IPS DF 19.7 (cell line): ENCODE measurements at places on chromosomes 1 and 21.

DNA sequence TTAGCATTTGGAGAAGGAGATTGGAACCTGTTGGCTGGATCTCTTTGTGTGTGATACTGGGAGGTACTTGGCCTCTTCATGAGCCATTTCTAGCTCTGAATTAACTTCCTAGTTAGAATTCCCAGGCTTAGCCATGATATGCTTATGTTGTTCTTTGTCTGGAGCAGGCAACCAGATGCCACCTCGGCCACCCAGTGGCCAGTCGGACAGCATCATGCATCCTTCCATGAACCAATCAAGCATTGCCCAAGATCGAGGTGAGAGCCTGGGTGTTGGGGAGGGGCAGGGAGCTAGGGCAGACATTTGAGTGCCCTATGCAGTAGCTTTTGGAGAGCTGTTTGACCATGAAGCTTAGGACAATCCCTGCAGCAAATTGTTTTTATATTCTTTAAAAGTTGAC is 26.5 kb upstream of the PIGV start:
- no peak for DNase-seq

DNA sequence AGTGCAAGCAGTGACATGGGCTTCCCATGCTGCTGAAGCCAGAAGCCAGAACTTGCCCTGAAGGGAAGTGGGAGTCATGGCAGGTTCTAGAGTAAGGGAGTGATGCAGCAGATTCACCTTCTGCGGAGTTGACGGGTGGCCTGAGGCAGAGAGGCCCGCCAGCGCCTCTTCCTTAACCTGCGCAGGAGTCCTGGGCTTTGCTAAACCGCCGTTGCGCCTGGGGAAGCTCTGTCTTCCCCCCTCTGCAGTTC is 67.3 kb downstream of the OBSCN start:
- no peak for DNase-seq

GRCh38 chr1:95660736-95661135 is 426.7 kb downstream of the RWDD3 start:
- no peak for DNase-seq

- DNase-seq: no peak
Observed at GRCh38 chr1:198105185-198105584, 51.6 kb upstream of the NEK7 start.

DNA sequence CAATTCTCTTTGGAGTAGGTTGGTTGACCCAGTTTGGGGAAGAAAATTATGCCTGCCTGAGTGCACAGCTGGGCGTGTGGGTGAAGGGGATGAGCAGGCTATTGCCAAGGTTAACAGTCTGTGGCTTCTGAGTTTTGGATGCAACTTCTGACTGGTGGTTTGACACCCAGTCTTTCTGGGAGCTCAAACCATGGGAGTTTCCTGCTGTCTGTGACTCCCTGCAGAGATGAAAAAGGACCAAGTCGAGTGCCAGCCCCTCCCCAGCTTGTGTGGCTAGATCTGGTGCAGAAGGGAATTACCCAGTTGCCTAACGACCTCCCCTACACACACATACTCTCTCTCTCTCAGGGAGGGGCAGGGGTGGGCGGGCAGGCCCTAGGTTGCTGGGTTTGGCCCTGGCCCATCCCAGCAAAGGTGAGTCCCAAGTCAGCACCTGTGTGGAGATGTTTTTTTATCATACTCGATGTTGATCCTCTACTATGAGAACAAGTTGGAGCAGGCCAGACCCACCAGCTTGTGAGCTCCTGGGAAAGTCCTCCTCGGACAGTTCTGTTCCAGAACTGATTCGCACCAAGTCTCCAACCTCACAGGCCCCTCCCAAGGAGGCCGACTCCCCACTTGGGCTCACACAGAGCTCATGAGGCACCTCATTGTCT is 28.2 kb downstream of the PKP1 start:
- no peak for DNase-seq

- no peak for DNase-seq
Observed at GRCh38 chr1:199151634-199152425, 513.0 kb downstream of the PTPRC start.

GRCh38 chr1:87436534-87436933 is 107.9 kb downstream of the LMO4 start:
- no peak for DNase-seq

DNA sequence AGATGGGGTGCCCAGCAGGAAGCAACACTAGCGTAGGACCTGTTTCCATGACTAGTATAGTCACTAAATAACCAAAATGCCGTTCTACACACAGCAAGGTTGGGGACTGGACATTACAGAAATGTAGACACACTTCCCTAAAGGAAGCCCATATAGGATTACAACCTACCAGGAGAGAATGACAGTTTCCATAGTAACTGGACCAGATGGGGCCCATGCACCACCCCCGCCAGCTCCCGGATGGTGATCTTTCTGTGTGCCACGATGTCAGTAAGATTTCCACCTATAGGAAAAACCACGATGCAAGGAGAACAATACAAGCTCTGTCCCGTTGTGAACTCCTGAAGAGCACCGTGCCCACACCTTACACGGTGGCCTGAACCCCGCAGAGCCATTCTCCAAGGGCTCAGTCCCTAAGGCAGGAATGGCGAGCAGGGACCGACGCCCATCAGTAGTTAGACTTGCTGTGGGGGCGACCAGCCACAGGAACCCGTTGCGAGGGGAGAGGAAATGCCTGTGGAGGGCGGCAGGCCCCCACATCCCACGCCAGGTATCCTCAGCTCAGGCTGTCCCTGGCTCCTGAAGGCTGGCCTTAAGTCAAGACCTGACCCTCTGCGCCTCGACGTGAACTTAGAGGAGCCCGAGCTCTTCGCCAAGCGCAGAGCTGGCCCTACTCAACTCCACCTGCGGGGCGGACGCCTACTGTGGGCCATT is 13.6 kb upstream of the CEP85 start:
- DNase-seq: no peak
